ENCODE measurements at places on chromosomes 16 and 17.
A peak's percentile ranks its signal among the peaks of the same experiment; 100 is the strongest.

- DNase-seq = no peak
Observed at GRCh38 chr17:4891411-4892410, 7.6 kb upstream of the C17orf107 start.

DNA sequence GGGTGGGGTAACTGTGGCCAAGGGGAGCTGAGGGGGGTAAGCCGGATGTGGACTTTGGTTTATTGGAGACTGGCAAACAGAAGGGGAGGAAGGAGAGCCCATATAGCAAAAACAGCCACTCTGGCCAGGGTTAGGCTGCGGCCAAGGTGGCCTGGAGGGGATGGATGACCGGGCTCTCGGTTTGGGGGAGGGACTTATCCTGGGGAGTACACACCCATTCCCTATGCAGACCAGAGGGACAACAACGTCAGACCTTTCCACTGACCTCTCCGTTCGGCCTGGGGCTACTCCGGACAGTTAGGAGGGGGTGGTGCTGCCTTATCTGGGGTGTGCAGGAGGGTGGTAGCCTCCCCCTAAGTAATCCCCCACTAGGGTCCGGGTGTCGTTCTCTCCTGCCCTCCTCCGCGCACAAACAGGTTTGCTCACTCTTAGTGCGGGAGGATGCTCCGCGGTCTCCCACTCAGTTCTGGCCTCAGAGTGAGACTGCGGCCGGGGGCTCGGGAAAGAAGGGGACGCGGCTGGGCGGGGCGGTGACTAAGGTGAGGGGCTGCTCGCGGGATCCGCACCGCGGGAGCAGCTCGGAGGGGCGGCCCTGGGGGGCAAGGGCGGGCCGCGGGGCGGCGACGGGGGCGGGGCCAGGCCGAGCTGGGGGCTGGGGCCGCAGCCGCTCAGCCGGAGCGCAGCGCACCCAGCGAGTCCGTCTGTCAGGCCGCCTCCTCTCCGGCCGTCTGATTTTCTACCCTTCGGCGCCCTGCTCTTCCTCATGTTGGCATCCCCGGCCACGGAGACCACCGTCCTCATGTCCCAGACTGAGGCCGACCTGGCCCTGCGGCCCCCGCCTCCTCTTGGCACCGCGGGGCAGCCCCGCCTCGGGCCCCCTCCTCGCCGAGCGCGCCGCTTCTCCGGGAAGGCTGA, at the start of gene WNK4:
Gene WNK4, plus strand, starts transcription at position 675 of the 915 bp plus-strand sequence. Its CDS starts 89 bp downstream, at position 764.
- no peak for DNase-seq

GRCh38 chr16:70743791-70744190, 57.2 kb downstream of the VAC14 start:
- no peak for DNase-seq

GRCh38 chr16:22692034-22692433, 121.9 kb upstream of the HS3ST2 start:
- no peak for DNase-seq

GRCh38 chr17:33623841-33624240, 330.7 kb upstream of the ASIC2 start:
- DNase-seq = no peak

GRCh38 chr17:8955021-8955959, 10.2 kb downstream of the PIK3R5 start:
- no peak for DNase-seq

DNA sequence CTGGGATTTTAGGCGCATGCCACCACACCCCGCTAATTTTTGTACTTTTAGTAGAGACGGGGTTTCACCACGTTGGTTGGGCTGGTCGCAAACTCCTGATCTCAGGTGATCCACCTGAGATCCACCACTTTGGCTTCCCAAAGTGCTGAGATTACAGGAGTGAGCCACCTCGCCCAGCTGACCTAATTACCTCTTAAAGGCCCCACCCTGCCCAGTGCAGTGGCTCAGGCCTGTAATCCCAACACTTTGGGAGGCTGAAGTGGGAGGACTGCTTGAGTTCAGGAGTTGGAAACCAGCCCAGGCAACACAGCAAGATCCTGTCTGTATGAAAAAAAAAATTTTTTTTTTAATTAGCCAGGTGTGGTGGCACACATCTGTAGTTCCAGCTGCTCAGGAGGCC, 2.9 kb upstream of the COASY start:
- no peak for DNase-seq

GRCh38 chr17:76000016-76000754, 470 bp upstream of the CDK3 start:
- peak; percentile 54 for DNase-seq

GRCh38 chr16:1920727-1921171, 2.5 kb upstream of the HS3ST6 start:
- peak; percentile 31 for DNase-seq

DNA sequence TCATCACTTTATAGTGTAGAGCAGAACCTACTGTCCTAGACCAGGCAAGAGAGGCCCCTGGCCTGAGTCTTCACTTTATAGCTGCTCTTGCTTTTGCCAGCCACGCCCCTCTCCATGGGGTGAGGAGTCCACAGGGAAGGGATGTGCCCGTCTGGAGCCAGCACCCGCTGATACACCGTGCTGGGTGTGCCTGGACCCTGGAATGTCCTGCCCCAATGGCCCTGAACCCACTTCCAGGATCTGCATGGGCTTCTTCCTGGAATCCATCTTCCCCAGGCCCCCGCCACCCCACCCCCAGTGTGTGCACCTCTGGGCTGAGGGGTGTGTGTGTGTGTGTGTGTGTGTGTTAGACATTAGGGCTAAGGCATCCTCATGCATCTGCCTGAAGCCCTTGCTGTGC, 44.9 kb downstream of the MEOX1 start:
- DNase-seq = no peak

DNA sequence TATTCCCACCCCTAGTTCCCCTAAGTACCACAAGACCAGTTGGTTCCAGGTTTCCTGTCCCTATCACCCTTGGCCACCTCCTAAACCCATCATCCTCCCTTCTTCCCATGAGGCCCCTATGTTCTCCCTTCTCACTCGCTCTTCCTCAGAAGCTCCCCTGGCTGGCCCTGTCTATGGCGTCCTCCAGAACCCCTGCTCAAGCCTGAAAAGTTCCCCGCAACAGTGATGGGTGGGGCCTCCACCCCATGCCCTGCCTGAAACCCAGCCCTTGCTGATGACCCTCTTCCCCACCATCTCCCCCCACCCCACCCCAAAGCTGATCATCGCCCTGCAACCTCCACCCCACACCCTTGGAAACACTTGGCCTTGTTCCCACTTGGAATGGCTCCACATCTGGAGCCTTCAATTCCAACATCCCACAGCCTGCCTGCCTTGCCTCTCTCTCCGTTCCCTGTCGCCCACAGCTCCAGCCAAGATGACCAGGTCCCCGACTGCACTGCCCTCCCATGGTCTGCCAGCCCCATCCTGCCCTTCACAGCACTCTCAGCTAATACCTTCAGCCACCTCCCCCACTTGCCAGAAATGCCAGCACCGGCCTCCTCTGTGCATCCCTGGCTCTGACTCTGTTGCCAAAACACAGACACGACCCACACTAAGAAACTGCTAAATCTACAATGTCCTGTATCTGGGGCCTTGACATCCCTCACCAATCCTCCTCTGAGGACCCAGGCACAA, 10.5 kb downstream of the OSBPL7 start:
- DNase-seq = no peak

GRCh38 chr17:7912927-7913524, 3.1 kb downstream of the RNF227 start:
- DNase-seq = peak; percentile 89

DNA sequence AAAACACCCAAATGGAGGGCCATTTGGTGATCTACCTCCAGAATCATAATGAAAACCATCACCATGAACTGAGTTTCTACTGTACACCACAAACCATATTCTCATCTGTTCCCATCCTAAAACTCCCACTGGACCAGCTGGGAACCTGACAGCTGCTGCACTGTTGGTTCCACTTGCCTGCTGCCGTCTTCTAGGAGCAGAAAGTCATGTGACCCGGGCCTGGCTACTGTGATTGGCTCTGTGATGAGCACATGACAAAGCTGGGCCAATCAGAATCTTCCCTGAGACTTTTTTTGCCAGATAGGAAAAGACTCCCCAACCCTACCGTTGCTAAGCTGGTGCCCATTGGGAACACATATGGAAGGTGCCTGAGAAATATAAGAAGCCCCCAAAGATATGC, 264.2 kb downstream of the MRTFB start:
- no peak for DNase-seq

DNA sequence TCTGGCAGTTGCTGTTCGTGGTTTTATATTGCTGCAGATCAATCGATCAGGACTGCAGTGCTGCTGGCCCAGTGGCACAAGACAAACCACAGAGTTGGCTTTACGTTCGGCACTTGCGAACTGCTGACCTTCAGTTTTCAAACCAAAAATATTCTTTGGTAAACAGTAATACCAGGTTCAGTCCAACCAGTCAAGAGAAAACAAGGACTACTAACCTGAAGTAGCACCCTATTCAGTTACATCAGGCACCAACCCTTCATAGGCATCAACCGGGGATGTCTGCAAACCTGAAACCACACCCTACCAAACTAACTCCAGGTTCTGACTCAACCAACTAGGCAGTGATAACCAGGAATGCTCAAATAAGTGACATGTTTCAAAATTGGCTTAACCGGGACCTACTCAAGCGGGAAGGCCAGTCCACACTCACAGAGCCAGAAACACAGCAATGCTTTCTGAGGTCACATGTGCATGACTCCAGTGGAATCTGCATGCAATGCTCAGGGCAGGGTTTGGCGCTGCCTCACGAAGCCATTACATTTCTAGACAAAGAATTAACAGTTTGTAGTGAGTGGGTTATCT, 91.1 kb downstream of the SMG6 start:
- no peak for DNase-seq

GRCh38 chr17:77188084-77189066, 47.6 kb downstream of the SEC14L1 start:
- no peak for DNase-seq

DNA sequence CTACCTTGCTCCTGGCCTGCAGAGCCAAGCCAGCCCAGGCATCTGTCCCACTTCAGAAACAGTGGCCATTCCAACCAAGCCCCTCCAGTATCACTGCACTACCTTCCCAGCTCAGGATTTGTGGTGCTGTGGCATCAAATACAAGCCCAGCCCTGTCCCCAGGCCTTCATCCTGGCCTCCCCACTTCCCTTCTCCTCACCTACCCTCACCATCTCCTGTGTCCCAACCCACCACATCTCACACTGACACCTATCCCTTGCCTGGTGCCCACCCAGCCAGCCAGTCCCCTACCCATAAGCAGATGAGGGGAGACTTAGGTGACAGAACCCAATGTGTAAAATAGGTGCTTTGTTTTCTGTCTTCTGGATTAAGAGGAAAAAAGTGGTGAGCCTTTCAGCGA, 66.0 kb upstream of the CDH5 start:
- DNase-seq = no peak

GRCh38 chr17:6508519-6509030, 47.8 kb downstream of the PITPNM3 start:
- no peak for DNase-seq

GRCh38 chr16:3155181-3155580, 20.4 kb downstream of the ZNF213 start:
- no peak for DNase-seq

GRCh38 chr17:30091121-30091670, 25.4 kb upstream of the NSRP1 start:
- no peak for DNase-seq

- DNase-seq = no peak
Observed at GRCh38 chr17:31448467-31449077, 57.1 kb downstream of the RAB11FIP4 start.

DNA sequence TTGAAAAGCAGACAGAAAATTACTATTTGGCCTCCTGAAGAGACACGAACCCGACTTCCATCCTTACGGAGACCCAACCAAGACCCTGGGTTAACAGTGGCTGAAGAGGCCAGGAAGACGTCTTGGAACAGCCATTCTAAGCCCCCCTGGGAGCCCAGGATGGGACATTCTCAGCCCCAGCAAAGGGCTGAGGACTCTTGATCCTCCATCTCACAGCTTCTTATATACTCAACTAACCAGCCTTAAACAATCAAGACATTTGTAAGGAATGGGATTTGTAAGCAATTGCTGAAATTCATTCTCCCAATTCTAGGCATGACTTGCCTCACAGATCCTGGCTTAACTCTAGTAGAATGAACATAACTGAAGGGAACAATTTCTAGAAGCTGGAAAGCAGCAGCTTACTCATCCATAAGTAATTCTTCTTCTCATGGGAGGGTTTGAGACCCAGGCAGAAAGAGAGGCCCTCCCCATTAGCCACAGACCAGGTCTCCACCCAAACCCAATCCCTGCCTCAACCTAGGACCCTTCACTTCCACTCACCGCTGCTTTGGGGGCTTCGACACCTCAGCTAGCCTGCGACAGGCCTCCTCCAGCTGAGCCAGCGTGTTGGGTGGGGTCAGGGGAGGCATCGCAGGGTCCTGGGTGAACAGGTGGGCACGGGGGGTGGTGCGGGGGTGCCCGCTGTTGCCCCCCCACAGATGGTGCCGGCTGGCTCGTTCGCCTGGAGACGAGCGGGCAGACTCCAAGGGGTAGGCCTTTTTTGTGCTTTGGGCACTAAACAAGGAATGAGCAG, 25.5 kb downstream of the AXIN2 start:
- no peak for DNase-seq
